ENCODE measurements at places on chromosomes 4 and X.

DNA sequence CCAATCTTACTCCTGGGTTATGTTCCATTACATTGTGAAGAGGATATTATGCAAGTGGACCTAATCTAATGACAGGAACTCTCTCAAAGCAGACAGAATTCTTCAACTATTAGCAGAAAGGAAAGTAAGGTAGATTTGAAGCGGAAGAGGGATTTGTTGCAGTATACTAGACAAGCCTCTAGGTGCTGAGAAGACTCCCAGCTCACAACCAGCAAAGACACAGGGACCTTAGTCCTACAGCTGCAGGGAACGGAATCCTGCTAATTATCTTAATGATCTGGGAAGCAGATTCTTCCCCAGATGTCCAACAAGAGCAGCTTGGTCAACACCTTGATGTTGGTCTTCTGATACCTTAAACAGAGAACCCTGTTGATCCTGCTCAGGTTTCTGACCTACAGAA, 73.6 kb downstream of the STK32B start:
- DNase-seq: no peak

DNA sequence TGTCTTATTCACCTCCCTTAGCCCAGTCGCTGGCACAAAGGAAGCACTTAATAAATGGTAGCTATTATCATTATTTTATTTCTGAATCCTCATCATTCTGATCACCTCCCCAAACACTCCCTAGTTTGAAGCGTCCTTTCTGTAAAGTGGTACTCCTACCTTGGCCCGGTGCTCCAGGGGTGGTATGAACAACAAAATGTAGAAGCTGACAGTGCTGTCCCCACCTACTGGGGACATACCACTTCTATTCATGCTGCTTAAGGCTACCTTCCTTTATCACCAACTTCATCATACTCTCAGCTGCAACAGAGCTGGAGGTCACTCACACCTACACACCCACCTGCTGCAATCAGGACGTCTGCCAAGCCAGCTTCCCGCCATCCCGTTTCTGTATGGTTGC, 40.8 kb upstream of the APLN start:
- DNase-seq: no peak

- no peak for DNase-seq
Observed at GRCh38 chr4:153433754-153434105, 32.4 kb upstream of the TMEM131L start.

- no peak for DNase-seq
Observed at GRCh38 chrX:37871626-37872302, 24.4 kb upstream of the DYNLT3 start.

DNA sequence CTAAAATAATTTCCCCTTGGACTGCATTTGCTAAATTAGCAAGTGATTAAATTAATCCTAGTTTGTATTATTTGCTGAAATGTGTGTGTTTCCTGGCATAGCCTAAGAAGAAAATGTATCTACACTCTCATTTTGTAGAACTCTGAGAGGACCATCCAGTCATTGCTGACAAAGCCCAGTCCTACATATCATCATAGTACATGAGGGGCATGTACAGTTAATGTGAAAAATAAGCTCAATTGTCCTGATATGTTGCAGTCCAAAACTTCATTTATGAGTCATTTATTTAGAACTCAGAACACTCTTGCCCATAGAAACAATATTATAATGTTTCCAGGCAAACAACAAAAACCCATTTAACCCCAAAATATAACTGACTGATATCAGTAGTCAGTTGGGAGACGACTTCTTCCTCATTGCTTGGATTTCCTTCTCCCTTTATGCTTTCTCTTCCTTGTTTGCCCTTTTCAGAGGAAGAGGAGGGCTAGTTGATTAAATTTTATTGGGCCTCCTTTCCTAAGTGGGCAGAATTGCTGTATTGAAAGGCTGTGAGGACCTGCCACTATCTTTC, 26.9 kb upstream of the BBS12 start:
- no peak for DNase-seq

- DNase-seq: no peak
Observed at GRCh38 chr4:41550308-41550707, 12.4 kb downstream of the LIMCH1 start.

DNA sequence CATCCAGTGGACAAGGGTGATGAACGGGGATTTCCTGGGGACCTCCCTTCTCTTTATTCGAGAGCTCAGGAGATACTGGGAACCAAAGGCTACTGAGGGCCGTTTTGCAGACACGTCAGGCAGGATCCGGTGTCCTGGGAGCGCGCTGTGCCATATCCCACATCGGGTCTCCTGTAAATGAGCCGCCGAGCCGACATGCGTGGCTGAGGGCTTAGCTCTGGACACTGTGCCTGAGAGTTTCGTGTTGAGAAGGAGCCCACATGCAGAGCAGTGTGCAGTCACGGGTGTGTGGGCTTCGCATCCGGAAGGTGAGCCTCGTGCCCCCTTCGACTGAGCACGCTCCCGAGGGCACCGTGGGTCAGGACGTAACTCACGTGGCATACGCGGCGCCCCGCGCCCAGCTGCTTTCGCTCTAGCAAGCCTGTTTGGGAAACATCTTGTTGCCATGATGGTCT, 28.5 kb upstream of the HGFAC start:
- no peak for DNase-seq

DNA sequence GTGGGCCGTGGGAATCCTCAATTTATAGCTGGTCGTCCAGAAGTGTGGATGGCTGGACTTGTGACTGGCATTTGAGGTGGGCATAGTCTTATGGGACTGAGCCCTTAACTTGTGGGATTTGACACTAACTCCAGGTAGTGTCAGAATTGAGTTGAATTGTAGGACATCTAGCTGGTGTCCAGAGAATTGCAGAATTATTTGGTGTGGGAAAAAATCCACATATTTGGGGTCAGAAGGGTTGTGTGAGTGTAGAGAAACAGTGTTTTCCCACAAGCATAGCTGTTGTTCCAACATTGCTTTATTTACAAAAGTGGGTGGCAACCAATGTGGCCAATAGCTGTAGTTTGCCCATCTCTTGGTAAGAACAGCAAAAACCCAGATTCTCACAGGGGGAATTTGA, 91.3 kb downstream of the MOSPD2 start:
- DNase-seq: no peak

GRCh38 chr4:10461850-10462400, 4.7 kb upstream of the ZNF518B start:
- DNase-seq: no peak

GRCh38 chr4:78543424-78544125, 8.0 kb upstream of the ANXA3 start:
- DNase-seq: no peak
